ENCODE measurements at places on chromosomes 11 and 22.

DNA sequence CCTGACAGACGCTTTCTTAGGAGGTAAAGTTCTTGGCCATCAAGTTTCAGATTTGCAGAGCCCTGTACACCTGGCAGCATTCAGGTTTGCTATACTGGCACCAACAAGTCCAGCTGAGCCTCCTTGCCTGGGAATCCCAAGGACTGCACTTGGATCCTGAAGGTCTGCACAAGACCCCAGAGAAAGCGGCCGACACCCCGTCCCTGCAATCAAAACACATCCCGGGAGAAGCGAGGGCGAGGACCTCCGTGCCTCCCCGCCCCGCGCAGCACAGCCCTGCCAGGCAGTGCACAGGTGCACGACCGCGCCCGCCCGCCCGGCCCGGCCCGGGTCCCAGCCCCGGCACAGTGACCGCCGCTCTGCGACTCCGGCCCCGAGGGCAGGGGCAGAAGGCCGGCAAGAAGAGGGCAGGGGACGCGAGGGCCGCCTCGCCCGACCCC, 559 bp downstream of the MRTFA start:
- no peak for DNase-seq

- DNase-seq = peak; percentile 100
Observed at GRCh38 chr11:65421794-65422632, 585 bp upstream of the NEAT1 start.

DNA sequence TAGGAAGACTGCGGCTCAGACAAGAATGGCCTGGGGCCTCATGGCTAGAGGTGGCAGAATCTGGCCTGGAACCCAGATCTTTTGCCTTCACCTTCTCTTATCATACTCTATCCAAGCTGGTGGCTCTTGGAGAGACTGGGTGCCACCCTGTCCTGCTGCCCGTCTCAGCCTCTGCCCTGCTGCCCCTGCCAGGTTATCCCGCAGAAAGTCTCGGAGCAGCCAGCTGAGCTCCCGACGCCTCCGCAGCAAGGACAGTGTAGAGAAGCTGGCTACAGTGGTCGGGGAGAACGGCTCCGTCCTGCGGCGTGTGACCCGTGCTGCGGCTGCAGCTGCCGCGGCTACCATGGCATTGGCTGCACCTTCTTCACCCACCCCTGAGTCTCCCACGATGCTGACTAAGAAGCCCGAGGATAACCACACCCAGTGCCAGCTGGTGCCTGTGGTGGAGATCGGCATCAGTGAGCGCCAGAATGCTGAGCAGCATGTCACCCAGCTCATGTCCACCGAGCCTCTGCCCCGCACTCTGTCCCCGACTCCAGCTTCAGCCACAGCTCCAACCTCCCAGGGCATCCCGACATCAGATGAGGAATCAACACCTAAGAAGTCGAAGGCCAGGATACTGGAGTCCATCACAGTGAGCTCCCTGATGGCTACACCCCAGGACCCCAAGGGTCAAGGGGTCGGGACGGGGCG, 5.9 kb downstream of the INCENP start:
- peak; percentile 82 for DNase-seq

GRCh38 chr11:70916351-70916750, 336.0 kb downstream of the SHANK2 start:
- DNase-seq = no peak

- no peak for DNase-seq
Observed at GRCh38 chr11:124837491-124837856, 27.8 kb upstream of the ROBO3 start.

DNA sequence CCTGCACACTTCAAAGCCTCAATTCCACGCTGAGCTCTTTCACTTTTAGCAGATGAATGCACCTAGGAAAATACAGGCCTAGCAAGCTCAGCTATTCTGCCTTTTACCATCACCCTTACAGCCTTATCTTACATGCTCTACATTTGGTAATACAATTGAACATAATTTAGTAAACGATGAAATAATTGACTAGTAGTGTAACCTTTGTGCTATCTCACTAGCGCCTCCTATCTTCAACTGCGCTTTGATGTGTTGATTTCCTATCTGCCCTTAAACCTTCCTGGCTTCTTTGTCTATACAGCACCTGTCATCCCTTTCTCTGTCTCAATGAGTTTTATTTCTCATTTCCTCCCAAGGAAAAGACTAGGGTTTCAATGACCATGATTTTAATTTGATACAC, 149.7 kb downstream of the LRRC4C start:
- DNase-seq = no peak

DNA sequence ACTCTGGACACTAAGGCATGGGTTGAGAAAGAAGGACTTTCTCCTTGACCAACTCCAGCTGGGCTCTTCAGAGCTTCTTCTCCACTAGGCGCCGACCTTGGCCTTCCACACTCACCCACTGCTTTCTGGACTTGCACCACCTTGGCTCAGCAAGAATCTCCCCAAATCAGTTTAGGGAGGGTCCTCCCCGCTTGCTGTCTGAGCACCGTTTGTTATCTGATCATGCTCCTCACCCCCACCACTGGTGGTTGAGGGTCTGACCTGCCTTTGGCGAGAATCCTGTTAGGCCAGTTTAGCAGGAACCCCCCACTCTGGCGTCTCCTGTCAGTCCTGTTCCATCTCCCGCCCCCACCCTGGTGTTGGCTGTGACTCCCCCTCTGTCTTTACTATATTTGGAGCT, 10.4 kb downstream of the APOL2 start:
- no peak for DNase-seq

GRCh38 chr11:126647735-126648134, 292.2 kb downstream of the ST3GAL4 start:
- DNase-seq = no peak

- DNase-seq = peak; percentile 86
Observed at GRCh38 chr22:49238181-49239141, 589.2 kb downstream of the BRD1 start.

GRCh38 chr22:22924369-22925145, 36.9 kb downstream of the IGLL5 start:
- no peak for DNase-seq

- no peak for DNase-seq
Observed at GRCh38 chr11:92259861-92260260, 35.2 kb downstream of the FAT3 start.

- no peak for DNase-seq
Observed at GRCh38 chr11:107268977-107269376, 188.6 kb downstream of the CWF19L2 start.

GRCh38 chr11:95076981-95077380, 10.3 kb downstream of the SRSF8 start:
- no peak for DNase-seq

GRCh38 chr11:123487157-123487744, 57.2 kb downstream of the GRAMD1B start:
- no peak for DNase-seq

- no peak for DNase-seq
Observed at GRCh38 chr11:60265373-60266214, 14.9 kb upstream of the MS4A4A start.

GRCh38 chr11:130212431-130212961, 52.9 kb downstream of the ST14 start:
- DNase-seq = peak; percentile 60

- DNase-seq = no peak
Observed at GRCh38 chr11:9095421-9095820, 4.0 kb upstream of the SCUBE2 start.

- DNase-seq = peak; percentile 60
Observed at GRCh38 chr11:69352715-69353319, 58.9 kb downstream of the MYEOV start.

GRCh38 chr11:87092159-87092558, 54.4 kb downstream of the TMEM135 start:
- DNase-seq = no peak

DNA sequence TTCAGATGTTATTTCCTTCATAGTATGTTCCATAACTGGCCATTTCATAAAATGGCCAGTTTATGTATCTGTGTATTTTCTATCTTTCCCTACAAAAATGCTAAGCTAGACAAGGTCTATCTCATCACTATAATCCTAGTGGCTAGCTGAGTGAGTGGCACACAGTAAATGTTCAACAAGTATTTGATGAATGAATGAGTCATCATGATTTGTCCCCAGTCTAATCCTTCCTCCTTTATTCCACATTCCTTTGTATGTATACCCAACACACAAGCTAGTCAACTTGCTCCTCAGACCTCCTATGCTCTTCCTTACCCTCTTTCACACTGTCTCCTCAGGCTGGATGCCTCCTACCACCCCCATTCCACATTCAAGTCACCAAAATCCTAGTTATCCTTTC, 12.5 kb downstream of the APLNR start:
- no peak for DNase-seq

DNA sequence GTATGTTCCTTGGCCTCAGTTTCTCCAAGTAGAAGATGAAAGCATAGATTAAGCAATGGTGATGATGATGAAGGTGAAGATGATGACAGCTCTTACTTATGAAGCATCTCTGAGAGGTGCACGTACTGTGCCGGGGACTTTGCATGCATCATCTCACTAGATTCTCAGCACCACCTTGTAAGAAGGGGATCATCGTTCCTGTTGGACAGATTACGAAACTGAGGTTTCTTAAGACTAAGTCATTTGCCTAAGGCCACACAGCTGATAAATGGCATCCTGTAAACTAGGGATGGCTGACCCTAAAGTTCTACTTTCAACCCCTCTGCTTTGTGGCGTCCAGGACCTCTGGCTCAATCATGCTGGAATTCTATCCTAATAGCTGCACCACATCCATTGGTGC, 8.7 kb downstream of the MS4A15 start:
- DNase-seq = no peak

DNA sequence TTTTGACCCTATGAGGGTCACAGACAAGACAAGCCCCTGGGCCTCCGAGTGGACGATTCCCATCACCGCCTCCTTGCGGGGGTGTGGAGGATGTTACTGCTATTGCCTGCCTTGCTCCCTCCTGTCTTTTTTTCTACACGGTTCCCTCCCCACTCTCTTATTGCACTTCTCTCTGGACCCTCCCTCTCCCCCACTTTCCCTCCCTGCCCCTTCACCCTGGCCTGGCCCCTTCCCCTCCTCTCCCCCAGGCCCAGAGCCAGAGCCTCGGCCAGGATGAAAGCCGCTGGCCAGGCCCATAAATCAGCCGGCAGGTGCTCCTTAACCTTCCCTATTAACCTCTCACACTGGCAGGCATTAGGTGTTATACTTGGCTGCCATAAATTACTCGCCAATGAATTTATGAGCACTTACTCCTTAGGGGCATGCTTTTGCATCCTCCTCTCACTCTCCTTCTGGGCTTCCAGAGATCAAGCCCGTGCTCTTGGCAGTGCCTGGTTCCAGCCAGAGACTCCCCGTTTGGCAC, 18.3 kb upstream of the ALX4 start:
- no peak for DNase-seq

DNA sequence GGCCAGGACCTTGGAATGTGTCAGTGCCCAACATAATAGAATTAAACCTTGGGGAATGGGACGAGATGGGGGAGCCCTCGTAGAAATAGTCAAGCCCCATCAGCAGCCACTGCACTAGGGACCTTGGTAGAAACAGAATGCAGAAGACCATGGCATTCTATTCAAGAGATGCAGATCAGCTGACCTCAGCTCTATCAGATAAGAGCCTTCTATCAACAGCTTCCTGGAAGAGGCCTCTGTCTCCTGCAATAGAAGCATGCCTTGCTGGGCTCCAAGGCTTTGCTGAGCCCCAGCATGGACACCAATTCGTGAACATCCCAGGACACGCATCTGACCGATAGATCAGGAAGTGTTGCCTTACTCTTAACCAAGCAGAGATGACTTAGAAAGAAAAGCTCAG, 27.5 kb upstream of the FLI1 start:
- DNase-seq = no peak

- DNase-seq = no peak
Observed at GRCh38 chr11:97019754-97020153, 629.9 kb downstream of the JRKL start.

- no peak for DNase-seq
Observed at GRCh38 chr11:105137286-105137685, 2.3 kb downstream of the CARD18 start.

DNA sequence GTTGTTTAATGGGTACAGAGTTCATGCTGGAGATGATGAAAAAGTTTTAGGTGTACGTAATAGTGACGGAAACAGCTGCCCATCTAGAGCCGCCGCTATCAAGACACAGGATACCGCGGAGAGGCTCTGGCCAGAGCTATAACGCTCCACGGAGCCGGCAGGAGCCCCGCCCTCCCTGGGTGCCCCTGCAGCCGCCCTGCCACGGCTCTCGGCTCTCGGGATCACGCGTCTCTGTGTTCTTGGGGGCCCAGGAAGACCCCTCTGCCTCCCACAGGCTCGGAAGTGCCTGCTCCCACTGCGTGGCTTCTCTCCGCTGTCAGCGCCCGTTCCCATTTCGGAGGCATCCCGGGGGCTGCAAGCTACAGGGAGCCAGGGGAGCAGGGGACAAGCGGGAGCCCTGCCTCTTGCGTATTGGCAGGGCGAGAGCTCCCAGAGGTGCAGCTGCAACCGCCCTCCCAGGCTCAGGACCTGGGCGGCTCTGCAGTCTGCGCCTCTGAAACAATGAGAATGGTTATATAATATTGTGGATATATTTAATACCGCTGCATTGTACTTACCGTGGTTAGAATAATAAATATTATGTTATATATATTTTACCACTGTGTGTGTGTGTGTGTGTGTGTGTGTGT, 13.7 kb downstream of the GLYATL2 start:
- DNase-seq = no peak

DNA sequence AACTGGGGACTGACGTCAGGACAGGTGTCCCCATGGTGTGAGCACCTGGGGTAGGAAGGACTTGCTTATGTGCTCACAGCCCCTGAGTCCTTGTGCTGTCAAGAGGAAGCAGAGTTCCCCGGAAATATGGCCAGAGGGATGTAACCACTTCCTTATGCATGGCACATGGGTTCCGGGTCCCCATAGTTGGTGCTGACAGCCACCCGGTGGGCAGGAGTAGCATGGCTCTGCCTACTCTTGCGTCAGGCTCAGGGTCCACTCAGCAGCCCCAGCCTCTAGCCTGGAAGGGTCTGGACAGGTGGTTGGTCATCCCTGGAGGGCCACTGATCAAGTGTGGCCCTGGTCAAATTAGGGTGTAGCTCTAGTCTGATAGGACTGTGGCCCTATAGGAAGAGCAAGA, 42.8 kb upstream of the CCND1 start:
- no peak for DNase-seq

DNA sequence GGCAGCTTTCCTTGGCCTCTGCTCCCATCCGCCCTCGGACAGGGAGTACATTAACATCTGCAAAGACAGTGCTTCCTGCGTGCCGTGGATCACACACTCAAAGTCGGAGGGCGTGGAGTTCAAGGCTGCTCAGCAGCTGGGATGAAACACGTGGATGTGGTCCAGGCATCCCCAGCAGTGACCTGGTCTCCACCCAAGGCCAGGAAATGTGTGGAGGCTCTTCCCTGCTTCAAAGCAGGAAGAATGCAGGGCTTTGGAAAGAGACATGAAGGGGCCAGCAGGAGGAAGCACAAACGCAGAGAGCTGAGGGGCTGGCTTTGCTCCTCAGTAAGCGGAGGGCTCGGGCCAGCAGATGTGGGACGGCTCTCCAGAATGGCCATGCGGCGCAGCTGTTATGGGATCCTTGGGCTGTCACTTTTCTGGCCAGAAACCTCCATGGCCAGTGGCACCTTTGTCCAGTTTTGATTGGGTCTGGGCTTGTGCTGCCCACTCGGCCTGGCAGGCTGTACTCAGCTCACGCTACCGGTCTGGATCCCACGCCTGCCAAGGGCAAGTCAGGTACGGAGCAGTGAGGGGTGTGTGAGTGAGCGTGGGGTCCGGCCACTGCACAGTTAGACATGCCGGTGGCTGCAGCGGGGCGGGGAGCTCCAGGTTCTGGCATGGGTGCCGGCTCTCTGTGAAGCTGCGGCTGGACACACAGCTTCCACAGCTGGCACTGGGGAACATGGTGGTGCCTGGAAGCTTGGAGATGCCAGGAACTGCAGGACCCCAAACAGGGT, 438.0 kb downstream of the TBC1D22A start:
- peak; percentile 87 for DNase-seq
